ENCODE measurements at places on chromosomes 12 and 14. TPM values are rescaled to one million over a fixed set of nuclear protein-coding genes. Genes with fewer than 3 reads are reported as not detected.

Gene CAPS2
- 14.4 TPM for total RNA-seq

Gene CPNE6
- total RNA-seq: not detected

Gene SLC25A47
- total RNA-seq: not detected

Gene MMP17
- total RNA-seq: 1.3 TPM

GRCh38 chr14:39469094-39469710 is 37.0 kb upstream of the FBXO33 start:
- no peak for DNase-seq

DNA sequence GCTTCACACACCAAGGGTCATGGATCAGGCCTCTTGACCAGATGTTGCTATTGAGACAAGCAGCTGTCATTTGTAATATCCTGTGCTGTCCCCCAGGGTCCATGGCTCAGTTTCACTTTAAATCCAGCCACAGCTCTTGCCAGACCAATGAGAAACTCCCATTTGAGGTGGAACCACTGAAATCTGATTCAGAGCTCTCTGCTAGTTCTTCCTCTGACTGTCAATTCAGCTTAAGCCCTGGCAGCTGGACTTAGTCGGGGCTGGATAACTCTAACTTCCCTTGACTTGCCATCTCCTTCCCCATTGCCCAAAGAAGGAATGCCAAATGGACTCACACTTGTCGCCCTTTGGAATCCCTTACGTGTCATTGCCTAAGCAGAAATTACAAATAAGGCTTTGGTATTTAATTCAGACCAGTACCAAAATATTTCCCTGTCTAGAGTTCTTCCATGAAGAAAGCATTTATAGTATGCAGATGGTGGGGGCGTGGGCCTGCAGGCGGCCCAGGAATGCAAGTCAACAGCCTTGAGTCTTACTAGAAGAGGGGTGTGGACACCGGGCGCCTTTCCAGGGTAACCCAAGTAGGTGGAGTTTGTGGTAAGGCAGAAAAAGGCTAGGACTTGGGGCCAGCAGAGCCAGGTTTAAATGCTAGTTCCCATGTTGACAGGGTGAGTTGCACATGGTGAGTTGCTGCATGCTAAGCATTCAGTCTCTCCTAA is 96.9 kb upstream of the TMPO start:
- peak; percentile 84 for DNase-seq

- no peak for DNase-seq
These were observed 248.8 kb downstream of the ANO6 start for GRCh38 chr12:45464699-45465098.

GRCh38 chr12:68617160-68617926 is 6.6 kb downstream of the RAP1B start:
- no peak for DNase-seq
